Aorta (tissue), 5 donors: ENCODE measurements at places on chromosomes 2 and 18. TPM values are rescaled to one million over a fixed set of nuclear protein-coding genes. Genes with fewer than 3 reads are reported as not detected.
A peak's percentile ranks its signal among the peaks of the same experiment; 100 is the strongest.

SCN9A gene
- 2.9 TPM for total RNA-seq

DNA sequence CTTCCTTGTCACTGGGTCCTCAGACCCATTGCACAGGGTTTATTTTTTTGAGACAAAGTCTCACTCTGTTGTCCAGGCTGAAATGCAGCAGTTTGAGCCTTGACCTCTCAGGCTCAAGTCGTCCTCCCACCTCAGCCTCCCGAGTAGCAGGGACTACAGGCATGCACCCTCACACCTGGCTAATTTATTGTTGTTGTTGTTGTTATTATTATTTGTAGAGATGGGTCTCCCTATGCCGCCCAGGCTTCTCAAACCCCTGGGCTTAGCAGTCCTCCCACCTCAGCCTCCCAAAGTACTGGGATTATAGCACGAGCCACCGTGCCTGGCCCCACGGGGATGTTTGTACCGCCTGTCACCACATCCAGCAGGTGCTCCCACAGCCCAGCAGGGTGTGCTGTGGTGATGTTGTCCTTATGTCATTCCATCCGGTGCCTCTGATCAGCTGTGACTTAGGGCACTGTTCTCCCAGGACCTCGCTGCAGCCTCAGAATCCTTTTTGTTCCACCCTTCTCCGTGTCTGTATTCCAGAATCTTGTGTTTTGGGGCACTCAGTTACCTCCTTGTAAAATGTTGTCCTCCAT is 182.3 kb downstream of the INO80D start:
- no peaks in the 10 kb centered on the region for H3K4me1 ChIP-seq
- H3K27me3 ChIP-seq: no peaks in the 10 kb centered on the region
- no peaks in the 10 kb centered on the region for H3K36me3 ChIP-seq
- H3K4me3 ChIP-seq: no peak overlapping the region

- no peak overlapping the region for H3K4me3 ChIP-seq
- H3K27me3 ChIP-seq: no peaks in the 10 kb centered on the region
- no peaks in the 10 kb centered on the region for H3K36me3 ChIP-seq
- no peaks in the 10 kb centered on the region for H3K4me1 ChIP-seq
- no peak overlapping the region for H3K27ac ChIP-seq
These were observed 206.9 kb upstream of the LYPD1 start for GRCh38 chr2:132876745-132877391.

- peak overlapping the region; percentile 66 for H3K27ac ChIP-seq
- peaks cover 4% of the 10 kb centered on the region for H3K36me3 ChIP-seq
- DNase-seq: no peak
- H3K27me3 ChIP-seq: no peaks in the 10 kb centered on the region
- H3K4me3 ChIP-seq: no peak overlapping the region
These were observed 133.0 kb downstream of the MAP4K4 start for GRCh38 chr2:101830555-101830954.
